ENCODE measurements at places on chromosomes 3 and 15. TPM values are rescaled to one million over a fixed set of nuclear protein-coding genes. Genes with fewer than 3 reads are reported as not detected.

- no peaks in the 10 kb centered on the region for H3K36me3 ChIP-seq
- H3K4me1 ChIP-seq: no peaks in the 10 kb centered on the region
- H3K27ac ChIP-seq: no peak overlapping the region
- no peak for DNase-seq
- H3K27me3 ChIP-seq: no peaks in the 10 kb centered on the region
These were observed 40.5 kb downstream of the SST start for GRCh38 chr3:187629711-187630110.

- H3K36me3 ChIP-seq: peaks cover 18% of the 10 kb centered on the region
- DNase-seq: no peak
- H3K27ac ChIP-seq: peak overlapping the region; percentile 66
- peaks cover 9% of the 10 kb centered on the region for H3K4me1 ChIP-seq
- no peak overlapping the region for H3K4me3 ChIP-seq
These were observed 37.3 kb downstream of the BTD start for GRCh38 chr3:15638891-15639262.

GRCh38 chr15:35867356-35867755 is 321.4 kb upstream of the DPH6 start:
- H3K27me3 ChIP-seq: no peaks in the 10 kb centered on the region
- H3K4me3 ChIP-seq: no peak overlapping the region
- H3K36me3 ChIP-seq: no peaks in the 10 kb centered on the region
- DNase-seq: no peak
- no peak overlapping the region for H3K27ac ChIP-seq

DNA sequence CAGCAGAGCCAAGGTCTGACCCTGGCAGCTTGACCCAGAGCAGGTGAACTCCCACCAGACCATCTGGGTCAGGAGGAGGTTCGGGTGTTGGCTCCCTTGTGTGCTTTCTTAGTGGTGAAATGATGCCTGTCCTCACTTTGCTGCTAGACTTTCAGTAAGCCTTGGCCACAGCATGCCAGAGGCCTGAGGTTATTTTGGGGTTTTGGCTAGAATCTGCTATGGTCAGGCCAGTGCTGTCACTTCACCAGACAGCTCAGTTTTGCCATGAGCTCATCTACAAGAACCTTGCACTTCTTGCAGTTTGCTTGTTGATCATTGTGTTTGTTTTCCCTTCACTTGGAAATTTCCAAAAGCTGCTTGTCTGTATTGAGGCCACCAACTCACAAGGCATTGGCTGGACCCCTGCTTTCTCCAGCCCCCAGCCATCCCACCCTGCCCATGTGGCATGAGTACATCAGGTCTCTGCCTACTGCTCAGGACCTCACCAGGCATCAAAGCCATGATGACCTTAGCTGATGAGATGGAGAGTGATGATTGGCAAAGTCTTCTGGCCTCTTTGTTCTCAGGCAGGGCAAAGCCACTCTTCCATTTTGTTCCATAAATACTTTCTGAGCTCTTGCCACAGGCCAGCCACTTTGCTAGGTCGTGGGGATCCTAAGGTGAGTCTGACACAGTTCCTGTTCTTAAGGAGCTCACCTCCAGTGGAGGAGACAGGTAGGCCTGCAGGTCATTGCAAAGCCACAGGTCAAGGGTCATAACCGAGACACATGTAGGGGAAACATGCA is 122.6 kb downstream of the ARNT2 start:
- no peak overlapping the region for H3K27ac ChIP-seq
- H3K4me1 ChIP-seq: peaks cover 5% of the 10 kb centered on the region
- H3K36me3 ChIP-seq: no peaks in the 10 kb centered on the region
- H3K4me3 ChIP-seq: no peak overlapping the region

- H3K27ac ChIP-seq: peak within 1 kb of the TSS; percentile 47
- H3K4me1 ChIP-seq: peaks cover 62% of the 10 kb centered on the region
- peak; percentile 72 for DNase-seq
- peak within 1 kb of the TSS; percentile 78 for H3K4me3 ChIP-seq
These were observed at the start of gene ALS2CL for GRCh38 chr3:46693038-46693891. ALS2CL (minus strand) TSS chr3:46693679; CDS start chr3:46689440, 4,239 bp downstream.

- no peak for DNase-seq
- peak overlapping the region; percentile 9 for H3K27ac ChIP-seq
- no peaks in the 10 kb centered on the region for H3K36me3 ChIP-seq
- H3K27me3 ChIP-seq: no peaks in the 10 kb centered on the region
- H3K4me1 ChIP-seq: peaks cover 4% of the 10 kb centered on the region
These were observed 59.4 kb downstream of the CLASP2 start for GRCh38 chr3:33658621-33658990.

GRCh38 chr3:180855364-180855763 is 57.1 kb upstream of the FXR1 start:
- no peaks in the 10 kb centered on the region for H3K27me3 ChIP-seq
- no peak overlapping the region for H3K4me3 ChIP-seq
- no peak overlapping the region for H3K27ac ChIP-seq
- H3K4me1 ChIP-seq: no peaks in the 10 kb centered on the region

DNA sequence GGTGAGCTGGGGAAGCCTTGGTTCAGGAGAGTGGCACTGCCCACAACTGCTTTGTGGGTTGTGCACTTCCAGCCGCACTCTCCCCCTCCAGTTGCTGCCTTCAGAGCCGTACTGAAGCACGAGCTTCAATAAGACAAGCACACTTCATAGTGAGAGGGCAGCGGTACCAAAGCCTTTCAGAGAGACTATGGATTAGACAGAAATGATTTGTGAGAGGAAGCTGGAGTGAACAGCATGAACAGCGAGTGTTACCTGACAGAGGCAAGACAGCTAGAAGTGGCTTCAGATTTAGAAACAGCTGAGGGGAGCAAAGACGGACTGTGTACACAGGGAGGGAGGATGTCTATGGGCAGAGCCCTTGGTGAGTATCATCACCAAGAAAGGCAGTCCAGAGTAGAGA is 31.1 kb downstream of the HCLS1 start:
- no peak for DNase-seq
- no peak overlapping the region for H3K4me3 ChIP-seq
- no peak overlapping the region for H3K27ac ChIP-seq
- H3K4me1 ChIP-seq: no peaks in the 10 kb centered on the region

DNA sequence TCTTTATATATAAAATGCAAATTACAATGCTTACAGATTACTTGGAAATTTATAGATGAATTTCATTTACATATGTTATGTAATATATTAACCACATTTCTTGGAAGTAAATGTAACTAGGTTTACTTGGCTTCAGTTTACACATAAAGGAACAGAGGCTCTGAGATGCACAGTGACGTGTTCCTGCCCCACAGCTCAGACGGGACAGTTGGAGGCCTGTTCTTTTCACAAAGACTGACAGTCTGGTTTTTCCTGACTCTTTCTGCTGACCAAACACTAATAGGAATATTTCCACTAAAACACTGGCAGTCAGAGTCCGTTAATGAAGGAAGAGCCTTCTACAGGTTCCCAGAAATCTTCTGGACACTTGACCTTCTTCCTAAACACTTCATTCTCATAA is 336.1 kb downstream of the MFSD1 start:
- no peaks in the 10 kb centered on the region for H3K36me3 ChIP-seq
- H3K27ac ChIP-seq: no peak overlapping the region
- no peaks in the 10 kb centered on the region for H3K4me1 ChIP-seq
- no peak overlapping the region for H3K4me3 ChIP-seq

DNA sequence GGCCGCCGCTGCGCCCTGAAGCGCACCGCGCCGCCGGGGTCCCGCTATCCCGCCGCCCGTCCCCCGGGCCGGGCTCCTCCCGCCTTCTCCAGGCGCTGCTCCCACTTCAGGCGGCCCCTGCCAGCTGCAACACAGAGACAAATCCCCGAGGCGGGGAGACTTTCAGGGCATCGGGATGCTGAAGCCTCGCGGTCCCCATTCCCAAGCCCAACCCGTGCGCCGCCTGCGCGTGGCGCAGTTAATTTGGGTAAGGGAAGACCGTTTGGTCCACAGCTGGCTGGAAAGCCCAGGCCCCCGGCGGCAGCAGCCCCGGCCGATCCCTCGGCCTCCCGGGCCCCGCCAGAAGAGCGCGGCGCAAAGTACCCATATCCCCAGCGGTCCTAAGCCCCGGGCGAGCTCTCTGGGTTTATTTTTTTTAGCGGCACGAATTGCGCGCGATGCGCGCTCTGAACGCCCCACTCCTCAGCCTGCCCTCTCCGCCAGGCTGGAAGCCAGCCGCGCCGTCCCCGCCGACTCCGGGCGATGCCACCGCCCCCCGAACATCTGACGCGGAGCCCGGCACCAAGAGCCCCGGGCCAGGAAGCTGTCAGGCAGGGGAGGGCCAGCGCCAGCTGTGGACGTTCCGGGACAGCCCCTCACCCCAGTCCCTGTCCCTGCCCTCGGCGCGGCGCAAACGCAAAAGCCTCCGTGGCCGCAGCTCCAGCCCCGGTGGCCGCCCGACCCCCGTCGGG is 517 bp downstream of the FBN1 start:
- peak; percentile 81 for DNase-seq
- H3K4me3 ChIP-seq: peak overlapping the region; percentile 62
- no peaks in the 10 kb centered on the region for H3K36me3 ChIP-seq
- H3K4me1 ChIP-seq: peaks cover 25% of the 10 kb centered on the region
- no peaks in the 10 kb centered on the region for H3K27me3 ChIP-seq

DNA sequence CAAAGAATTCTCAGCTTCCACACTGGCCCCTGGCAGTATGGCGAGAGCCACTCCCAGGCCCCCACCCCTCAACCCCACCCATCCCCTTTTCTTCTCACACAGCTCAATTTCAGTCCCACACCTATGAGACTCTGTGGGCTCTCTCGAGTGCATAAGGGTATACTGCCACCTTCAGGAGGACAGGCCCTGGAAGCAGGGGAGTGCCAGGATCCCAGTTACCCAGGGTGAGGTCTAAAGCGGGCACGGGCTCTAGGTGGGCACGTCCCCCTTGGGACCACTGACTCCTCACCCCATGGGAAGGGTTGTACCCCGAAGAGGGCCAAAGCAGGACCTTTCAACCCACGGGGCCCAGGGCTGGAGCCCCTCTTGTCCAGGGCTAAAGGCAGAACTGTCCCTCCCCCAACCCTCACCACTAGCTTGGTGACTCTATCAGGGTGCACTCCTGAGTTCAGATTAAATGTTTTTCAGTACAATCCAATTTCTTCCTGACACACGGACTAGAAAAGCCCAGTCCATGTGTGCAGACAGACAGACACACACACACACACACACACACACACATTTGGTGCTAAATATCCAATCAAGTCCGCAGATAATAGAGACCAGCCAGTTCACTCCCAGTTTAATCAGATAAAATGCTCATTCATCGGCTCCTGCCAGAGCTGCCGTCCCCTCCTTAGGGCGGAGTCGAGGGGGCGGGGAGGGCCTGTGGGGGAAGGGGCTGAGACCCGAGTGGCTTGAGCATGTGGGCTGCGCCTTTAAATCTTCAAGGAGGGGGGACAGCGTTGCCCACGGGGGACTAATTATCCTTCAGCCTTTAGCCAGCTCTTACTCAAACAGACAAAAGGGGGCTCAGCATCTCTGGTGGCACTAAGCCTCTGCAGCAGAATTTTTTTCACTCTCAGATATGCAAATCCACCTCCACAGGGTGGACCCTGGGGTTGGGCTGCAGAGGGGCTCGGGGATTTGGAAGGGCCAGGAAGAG is 59.3 kb downstream of the CYP11A1 start:
- peaks cover 72% of the 10 kb centered on the region for H3K27me3 ChIP-seq
- no peak overlapping the region for H3K27ac ChIP-seq
- H3K4me1 ChIP-seq: no peaks in the 10 kb centered on the region
- H3K4me3 ChIP-seq: no peak overlapping the region

- no peaks in the 10 kb centered on the region for H3K27me3 ChIP-seq
- no peaks in the 10 kb centered on the region for H3K36me3 ChIP-seq
- no peak overlapping the region for H3K4me3 ChIP-seq
- no peaks in the 10 kb centered on the region for H3K4me1 ChIP-seq
These were observed 72.8 kb upstream of the ZNF280D start for GRCh38 chr15:56806148-56806536.

GRCh38 chr15:39942101-39942752 is 8.3 kb downstream of the EIF2AK4 start:
- H3K36me3 ChIP-seq: peaks cover 80% of the 10 kb centered on the region
- H3K4me3 ChIP-seq: no peak overlapping the region
- peaks cover 8% of the 10 kb centered on the region for H3K4me1 ChIP-seq
- DNase-seq: no peak

GRCh38 chr3:150544726-150545125 is 1.6 kb downstream of the SERP1 start:
- no peak for DNase-seq
- peak overlapping the region; percentile 89 for H3K4me3 ChIP-seq
- no peaks in the 10 kb centered on the region for H3K27me3 ChIP-seq
- H3K27ac ChIP-seq: peak overlapping the region; percentile 100

DNA sequence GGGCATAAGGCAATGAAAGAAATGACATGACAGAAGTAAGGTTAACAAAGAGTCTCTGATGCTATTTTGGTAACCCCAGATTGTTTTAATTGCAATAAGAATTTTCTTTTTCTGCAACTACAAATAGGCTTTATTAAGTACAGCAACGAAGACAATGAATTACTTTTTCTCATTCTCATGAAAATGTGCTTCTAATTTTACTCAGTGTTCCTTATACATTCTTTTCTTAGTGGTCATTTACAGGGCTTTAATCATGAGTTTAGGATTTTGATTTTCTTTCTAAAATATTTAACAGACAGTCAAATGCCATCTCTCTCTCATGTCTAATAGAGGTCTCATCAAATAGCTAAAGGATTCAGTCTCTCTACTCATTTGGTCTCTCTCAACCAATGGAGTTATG is 452.1 kb downstream of the RAP2B start:
- no peaks in the 10 kb centered on the region for H3K27me3 ChIP-seq
- no peaks in the 10 kb centered on the region for H3K36me3 ChIP-seq
- no peak for DNase-seq

- no peak for DNase-seq
- H3K4me1 ChIP-seq: peaks cover 73% of the 10 kb centered on the region
- no peaks in the 10 kb centered on the region for H3K36me3 ChIP-seq
- peak overlapping the region; percentile 96 for H3K27ac ChIP-seq
These were observed 8.0 kb downstream of the CHD2 start for GRCh38 chr15:92907896-92908712.

DNA sequence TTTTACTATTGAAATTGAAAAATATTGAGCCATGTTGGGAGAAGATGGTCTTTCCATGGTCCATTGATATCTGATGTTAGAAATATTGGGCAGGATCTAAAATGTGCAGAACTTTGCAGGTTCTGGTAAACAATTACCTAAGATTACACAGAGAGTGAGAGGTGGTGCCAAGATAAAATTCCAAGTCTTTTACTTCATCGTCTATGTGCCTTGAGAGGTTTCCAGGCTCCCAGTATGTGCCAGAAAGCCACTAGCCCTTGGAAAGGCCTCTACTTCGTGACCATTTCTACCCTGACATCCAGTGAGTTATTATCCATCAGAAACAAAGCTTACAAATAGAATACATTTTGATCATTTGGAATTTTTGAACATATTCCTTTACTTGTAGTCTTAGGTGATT is 27.6 kb downstream of the CD200 start:
- H3K27ac ChIP-seq: no peak overlapping the region
- H3K4me1 ChIP-seq: peaks cover 13% of the 10 kb centered on the region
- H3K36me3 ChIP-seq: no peaks in the 10 kb centered on the region
- H3K27me3 ChIP-seq: no peaks in the 10 kb centered on the region
- peak; percentile 41 for DNase-seq

Gene FES
- total RNA-seq: 25.1 TPM

Gene THPO
- total RNA-seq: not detected

Gene POPDC2
- total RNA-seq: 9.6 TPM

Data from stomach (tissue), 19 donors.